ENCODE measurements at places on chromosomes 2 and 18.

DNA sequence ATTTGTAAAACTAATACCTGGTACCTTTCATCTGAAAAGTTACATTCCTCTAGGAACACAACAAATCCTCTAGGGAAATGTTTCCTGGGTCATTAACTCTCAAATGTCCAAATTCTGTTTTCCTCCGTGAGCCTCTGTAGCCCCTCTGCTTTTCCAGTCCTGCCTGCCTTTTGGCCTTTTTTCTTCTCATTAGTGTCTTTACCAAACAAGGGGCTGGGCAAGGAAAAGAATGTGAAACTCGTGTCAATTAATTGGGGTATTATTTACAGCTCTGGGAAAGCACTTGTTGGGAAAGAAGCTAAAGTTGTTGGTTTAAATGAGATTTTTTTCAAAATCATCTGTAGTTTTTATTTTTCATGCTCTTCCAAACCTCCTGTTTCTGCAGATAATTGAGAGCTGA lies 198.1 kb upstream of the NRP2 start:
- no peak for DNase-seq

DNA sequence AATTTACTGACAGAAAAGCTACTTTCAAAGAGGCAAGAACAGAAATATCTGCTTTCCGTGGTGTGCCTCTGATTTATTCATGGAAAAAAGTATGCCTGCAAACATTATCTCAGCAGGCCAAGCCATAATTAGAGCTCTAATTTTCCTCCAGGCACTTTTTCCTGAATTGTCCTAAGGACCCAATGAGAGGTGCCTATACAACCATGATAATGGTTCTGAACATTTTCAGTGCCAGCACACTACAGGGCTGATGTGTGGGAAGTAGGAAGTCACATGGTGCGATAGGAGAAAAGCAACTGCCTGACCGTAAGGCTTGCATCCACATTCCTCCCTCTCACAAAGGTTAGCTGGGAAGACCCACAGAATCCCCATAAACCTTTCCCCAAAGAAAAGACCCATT lies 45.9 kb upstream of the EGR4 start:
- no peak for DNase-seq

DNA sequence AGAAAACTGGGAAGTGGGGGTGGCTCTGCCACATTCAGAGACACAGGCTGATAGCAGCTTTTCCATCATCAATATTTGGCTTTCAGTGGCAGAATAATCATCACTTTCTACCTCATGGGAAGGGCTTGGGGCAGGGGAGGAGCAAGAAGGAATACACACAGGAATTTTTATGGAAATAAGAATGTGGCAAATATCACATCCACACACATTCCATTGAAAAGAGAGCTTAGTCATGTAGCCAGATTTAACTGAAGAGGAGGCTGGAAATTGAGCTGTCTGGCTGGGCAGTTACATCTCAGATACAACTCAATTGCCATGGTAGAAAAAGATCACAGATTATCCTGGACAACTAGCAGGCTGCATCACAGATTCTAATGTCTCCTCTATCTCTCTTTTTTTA lies 1474.0 kb upstream of the ACVR2A start:
- no peak for DNase-seq

DNA sequence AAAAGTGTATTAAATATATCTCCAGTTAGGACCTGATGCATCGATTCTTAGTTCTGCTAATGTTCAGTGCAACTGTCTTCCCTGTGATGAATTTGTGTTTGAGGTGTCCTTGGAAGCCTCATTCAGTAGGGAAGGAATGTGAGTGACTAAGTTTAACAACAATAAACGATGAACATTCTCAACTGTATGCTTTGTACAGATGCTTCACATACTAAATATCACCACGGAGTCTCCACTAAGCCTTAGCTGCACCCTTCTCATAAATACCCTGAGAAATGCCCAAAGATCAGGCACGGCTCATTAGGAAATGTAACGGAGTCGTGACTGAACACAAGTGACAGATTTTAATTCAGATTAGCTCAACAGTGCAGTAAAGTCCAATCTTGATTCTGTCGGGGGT lies 24.4 kb upstream of the AGFG1 start:
- DNase-seq, result no peak

DNA sequence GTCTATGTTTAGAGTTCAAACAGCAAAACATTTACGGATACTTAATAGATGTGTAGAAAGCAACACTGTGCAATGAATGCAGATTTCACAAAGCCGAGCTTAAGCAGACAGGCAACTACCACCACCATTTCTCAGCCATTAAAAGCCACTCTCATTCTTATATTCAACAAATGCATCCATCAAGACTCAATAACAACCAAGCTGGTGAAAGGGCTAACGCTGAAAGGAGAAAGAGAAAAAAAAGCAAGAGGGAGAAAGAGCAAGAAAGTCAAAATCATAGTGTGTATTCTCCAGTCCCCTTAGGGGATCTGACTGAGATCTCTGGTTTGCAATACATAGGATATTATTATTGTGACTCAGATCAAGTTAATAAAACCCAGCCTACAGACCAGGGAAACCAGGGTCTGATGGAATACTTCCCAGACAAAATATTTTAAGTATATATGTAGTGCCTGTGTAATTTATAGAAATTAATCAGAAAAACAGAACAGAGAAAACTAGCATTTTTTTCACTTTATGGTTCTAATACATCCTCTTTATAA lies 14.1 kb downstream of the SATB2 start:
- DNase-seq, result no peak

- DNase-seq, result no peak
These were observed 6.5 kb upstream of the TMEM182 start for GRCh38 chr2:102755284-102755683.

- no peak for DNase-seq
These were observed 19.3 kb downstream of the RBMS1 start for GRCh38 chr2:160474319-160474645.

DNA sequence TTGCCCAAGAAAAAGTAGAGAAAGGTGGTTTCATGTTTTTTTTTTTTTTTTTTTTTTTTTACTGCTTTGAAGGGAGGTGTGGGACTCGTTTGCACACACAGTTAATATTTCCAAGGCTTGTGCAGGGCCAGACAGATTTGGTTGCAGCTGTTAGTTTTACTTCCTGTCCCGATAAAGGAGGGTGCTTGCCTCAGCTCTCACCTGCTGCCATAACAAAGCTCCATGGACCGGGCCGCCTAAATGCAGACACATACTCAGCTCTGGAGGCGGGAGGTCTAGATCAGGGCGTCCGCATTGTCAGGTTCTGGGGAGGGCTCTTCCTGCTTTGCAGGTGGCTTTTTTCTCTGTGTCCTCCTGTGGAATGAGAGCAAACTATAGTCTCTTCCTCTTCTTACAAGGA lies 69.9 kb downstream of the ODC1 start:
- no peak for DNase-seq

DNA sequence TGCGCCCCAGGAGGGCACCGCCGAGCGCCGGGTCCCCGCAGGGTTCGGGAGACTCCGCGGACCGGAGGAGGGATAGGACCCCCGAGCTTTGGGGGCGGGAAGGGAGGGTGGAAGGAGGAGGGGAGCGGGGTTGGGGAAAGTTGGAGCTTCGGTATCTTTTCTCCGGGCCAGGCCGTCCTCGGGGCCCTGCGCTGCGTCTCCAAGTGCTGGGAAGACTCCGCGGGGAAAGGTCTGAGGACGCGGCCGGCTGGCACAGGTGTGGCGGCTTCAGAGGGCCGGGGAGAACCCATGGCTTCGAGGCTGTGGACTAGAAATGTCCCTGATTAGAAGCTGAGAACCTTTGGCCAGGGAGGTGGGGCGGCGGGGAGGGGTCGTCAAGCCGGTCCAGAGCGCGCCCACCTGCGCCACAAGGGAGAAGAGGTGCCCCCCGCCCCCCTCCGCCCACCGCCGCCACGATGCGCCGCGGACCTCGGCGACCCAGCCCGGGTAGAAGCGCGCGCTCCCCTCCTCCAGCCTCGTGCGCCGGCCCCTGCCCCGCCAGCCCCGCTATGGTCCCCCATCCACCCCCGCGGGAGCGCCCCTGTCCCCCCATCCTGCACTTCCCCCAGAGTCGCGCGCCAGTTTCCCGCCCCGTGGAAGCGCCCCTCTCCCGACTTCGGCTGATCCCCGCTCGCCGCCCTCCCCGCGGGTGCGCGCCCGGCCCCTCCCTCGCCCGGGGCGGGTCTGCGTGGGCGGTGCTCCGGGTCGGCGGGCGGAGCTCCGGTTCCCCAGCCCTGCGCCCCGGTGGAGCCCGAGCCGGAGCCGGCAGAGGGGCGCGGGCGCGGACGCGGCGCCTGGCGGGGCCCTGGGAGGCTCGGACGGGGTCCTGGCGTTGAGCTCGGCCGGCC lies at the start of gene SNTG2:
TSS of gene SNTG2 (plus strand) at position 770 of the 887 bp plus-strand sequence. CDS start 148 bp downstream, outside the sequence.
- DNase-seq, result peak; percentile 59

- DNase-seq, result peak; percentile 24
These were observed 24.7 kb upstream of the NMUR1 start for GRCh38 chr2:231554748-231555545.

- no peak for DNase-seq
These were observed 41.4 kb downstream of the FOSL2 start for GRCh38 chr2:28433935-28434599.

DNA sequence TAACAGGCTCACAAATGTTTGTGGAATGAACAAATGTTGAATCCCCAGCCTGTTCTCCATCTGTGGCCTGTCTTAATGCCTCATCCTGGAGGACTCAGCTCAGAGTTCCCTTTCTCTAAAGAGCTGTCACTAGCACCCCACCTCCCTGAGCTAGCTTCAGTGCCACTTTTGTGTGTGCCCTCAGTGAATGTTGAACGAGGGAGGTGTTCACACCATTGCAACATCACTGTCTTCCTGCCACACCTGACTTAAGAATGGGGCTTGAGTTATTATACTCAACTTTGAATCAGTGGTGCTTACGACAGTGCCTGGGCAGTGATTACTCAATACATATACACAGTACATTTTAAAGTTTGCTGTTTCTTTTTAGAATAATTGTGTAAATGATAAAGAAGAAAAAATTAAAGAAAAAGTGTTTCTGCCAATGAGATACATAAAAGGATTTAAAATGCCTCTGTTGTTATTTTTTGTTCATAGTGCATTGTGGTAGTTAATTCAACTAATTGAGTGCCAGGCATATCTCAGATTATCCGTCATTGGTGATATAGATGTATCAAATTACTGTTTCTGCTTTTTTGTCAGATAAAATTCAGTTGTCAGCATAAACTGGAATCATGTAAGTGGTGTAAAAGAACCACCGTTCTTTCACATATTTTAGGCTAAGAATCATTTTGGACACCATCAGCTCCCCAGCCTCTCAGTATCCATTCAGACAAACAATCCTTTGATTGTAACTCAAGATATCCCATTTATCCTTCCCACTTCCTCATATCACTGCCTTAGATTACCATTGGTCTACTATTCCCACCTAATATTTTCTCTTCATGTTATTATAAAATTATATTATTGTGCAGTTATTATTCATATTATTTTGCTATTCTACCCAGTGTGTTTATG lies 304.7 kb downstream of the PTPRM start:
- DNase-seq, result no peak

DNA sequence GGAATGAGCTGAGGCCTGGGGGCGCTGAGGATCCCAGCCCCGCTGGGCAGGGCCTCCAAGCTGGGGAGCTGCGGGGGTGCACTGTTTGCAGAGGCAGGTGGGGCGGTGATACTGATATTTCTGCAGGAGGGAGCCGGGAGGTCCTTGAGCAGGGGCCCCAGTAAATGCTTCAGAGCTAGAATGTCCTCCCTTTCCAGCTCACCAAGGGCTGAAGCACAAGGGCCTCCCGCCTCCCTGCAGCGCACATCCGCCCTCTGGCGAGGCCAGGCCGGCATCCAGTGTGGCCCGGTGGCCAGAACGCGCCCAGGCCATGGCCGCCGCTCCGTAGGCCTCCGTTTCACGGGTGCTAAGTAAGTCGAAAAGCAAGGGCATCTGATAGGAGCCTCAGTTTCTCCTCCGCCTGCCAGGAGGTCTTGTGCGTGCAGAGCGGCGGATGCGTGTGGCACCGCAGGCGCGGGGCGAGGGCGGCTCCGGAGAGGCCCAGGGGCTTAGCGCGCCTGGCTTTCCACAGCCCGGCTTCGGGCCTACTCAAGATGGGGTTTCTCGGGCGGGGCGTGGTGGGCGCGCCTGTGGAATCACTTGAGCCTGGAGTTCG lies 29.5 kb upstream of the CHMP1B start:
- DNase-seq, result no peak

GRCh38 chr2:205772983-205773382 lies 90.7 kb downstream of the NRP2 start:
- no peak for DNase-seq

DNA sequence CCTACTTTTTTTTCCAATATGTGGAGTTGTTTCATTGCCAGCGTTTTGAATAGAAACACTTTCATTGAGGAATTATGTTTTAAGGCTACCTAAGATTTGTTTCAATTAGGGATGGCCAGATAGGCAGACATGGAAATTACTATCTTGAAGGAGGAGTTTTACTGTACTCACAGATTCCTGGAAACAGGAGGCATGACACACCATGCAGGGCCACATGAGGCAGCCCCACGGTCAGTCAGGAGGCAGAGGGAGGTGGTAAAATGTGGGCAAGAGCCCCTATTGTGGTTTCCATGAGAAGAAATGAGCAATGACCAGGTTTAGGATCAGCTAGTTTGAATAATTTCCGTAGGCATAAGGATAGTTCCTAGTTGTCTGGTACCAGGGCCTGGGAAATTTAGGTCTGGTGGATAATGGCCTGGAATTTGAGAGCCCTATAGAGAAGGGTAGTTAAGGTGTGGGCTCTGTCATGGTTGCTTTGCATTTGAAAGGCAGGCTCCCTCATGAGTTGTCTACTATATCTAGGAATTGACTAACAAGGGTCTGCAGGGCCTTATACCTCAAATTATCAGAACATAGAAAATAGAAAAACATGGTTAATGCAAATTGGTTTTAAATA lies 360.0 kb upstream of the KCNJ3 start:
- no peak for DNase-seq

GRCh38 chr2:160592993-160593392 lies 99.4 kb upstream of the RBMS1 start:
- DNase-seq, result no peak

DNA sequence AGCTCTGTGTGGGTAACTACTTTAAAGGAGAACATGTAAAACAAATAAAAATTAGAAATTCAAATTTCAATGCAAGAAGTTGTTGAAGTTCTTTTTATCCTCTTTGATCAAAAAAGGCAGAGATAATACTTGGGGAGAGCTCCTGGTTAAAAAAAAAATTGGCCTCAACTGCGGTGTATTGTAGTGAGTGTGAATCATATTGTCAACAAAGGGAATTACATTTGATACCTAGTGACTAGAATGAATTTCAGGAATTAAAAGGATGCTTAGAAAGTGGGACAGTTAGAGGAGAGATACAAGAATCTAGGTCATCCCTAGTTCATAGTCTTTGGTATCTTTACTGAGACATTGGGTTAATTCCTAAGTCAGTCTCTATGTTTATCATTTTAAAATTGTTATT lies 473.0 kb downstream of the CCDC85A start:
- DNase-seq, result no peak

GRCh38 chr2:127182626-127183458 lies 37.3 kb downstream of the CYP27C1 start:
- no peak for DNase-seq

GRCh38 chr18:24014986-24015638 lies 558 bp downstream of the TTC39C start:
- DNase-seq, result no peak

Data from stimulated activated CD8-positive, alpha-beta memory T cell treated with anti-CD3 and anti-CD28 coated beads, Interleukin-7, amount 100 ng/mL, for 4 hours (primary cell).